Body of pancreas (tissue), 4 donors: ENCODE measurements at places on chromosomes 12 and 14.

- H3K36me3 ChIP-seq = peaks cover 3% of the 10 kb centered on the region
- DNase-seq = no peak
- no peaks in the 10 kb centered on the region for H3K4me1 ChIP-seq
- H3K27ac ChIP-seq = no peak overlapping the region
These were observed 57.2 kb downstream of the PCNX1 start for GRCh38 chr14:70964492-70964891.

DNA sequence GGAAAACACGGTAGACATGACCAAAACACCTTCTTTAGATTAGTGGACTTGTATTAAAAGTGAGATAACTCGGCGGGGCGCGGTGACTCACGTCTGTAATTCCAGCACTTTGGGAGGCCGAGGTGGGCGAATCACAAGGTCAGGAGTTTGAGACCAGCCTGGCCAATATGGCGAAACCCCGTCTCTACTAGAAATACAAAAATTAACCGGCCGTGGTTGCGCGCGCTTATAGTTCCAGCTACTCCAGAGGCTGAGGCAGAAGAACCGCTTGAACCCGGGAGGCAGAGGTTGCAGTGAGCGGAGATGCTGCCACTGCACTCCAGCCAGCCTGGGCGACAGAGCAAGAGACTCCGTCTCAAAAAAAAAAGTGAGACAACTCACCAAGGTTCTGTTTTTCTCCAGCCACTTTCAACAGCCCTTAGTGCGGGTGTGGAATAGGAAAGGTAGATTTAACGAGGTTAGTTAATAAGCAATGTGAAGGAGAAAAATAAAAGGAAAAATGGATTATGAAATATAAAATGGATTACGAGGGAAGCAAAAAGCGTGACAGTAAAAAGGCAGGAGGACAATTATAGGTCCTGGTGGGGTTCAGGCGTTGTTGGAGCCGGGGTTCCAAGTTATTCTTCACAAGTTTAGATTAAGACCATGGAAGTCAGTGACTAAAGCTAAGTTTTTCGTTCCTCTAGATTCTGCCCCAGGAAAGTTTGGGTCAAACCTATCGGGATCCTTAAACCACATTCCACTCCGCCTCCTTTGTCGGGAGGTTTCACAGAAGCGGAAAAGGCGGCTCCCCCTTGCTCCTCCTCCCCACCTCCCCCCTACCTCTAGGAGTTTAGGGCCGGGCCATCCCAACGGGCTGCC is 534 bp downstream of the PPP2R3C start:
- peaks cover 25% of the 10 kb centered on the region for H3K4me1 ChIP-seq
- H3K4me3 ChIP-seq = peak overlapping the region; percentile 47

- H3K27me3 ChIP-seq = no peaks in the 10 kb centered on the region
- H3K4me3 ChIP-seq = no peak overlapping the region
- H3K36me3 ChIP-seq = no peaks in the 10 kb centered on the region
- H3K27ac ChIP-seq = no peak overlapping the region
These were observed 26.5 kb downstream of the TECPR2 start for GRCh38 chr14:102389246-102389645.

GRCh38 chr14:75395862-75396261 is 32.0 kb upstream of the JDP2 start:
- no peak overlapping the region for H3K27ac ChIP-seq
- no peaks in the 10 kb centered on the region for H3K27me3 ChIP-seq
- H3K36me3 ChIP-seq = no peaks in the 10 kb centered on the region
- H3K4me1 ChIP-seq = peaks cover 13% of the 10 kb centered on the region
- no peak for DNase-seq
- no peak overlapping the region for H3K4me3 ChIP-seq

DNA sequence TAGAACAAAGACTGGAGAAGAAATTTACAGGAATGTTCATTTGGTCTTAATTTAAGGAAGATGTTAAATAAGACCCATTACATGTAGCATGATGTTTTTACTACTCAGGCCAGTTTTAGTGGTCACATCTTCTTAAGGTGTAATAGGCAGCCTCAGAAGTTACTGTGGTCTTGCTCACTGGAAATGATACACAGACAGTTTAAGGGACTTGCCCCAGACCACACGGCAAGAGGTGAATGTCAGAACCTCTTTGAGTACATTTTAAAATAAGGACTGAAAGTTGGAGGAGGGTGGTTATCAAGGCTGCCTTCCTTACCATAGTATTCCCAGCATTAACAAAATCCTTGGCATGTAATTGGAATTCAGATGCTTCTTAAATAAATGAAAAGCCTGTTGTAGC is 37.9 kb downstream of the LRRK2 start:
- no peak overlapping the region for H3K27ac ChIP-seq
- H3K4me3 ChIP-seq = no peak overlapping the region
- DNase-seq = no peak
- H3K27me3 ChIP-seq = no peaks in the 10 kb centered on the region
- H3K4me1 ChIP-seq = no peaks in the 10 kb centered on the region
